ENCODE measurements at places on chromosomes 5 and 9.

DNA sequence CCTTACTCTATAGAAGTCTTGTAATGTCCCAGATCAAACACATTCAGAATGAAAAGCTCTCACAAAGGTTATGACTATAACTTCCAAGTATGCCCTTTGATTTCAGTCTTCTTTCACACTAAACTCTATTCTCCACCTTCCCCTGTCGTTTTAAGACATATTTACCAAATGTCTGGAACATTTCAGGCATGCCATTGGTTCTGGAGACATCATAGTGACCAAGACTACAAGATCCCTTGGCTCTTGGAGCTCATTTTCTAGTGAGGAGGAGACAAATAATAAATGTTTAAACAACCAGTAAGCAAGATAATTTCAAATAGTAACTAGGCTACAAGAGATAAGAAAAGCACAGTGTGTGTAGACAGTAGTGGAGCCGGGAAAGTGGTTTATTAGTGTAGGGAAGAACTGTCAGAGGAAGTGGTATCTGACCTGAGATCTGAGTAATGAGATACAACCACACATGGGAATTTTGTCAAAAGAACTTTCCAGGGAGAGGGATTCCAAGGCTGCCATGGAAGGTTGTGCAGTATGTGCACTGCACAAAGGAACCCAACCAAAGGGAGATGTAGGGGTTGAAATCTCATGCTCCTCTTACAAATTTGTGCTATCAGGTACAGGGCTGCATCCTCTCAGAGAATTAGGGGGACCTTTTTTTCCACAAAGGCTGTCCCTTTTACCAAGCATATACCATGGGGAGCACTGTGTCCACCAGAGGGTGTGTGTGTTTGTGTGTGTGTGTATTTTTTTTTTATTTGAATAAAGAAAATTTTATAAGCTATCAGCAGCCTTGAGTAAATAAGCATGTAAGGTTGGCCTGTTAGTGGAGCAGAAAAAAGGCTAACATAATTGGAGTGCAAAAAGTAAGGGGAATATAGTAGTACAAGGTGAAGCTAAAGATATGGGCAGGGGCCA, 1279.1 kb upstream of the WWC1 start:
- no peak for DNase-seq

DNA sequence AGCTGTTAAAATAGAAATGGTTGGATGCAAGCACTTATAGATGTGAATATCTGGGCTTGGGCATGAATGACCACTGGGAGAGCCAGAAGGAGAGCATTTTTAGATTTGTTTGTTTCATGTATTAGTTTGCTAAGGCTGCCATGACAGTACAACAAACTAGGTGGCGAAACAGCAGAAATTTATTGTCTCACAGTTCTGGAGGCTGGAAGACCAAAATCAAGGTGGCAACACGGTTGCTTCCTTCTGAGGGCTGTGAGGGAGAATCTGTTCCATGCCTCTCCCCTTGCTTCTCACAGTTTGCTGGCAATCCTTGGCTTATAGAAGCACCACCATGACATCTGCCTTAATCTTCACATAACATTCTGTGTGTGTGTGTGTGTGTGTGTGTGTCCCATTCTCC, 20.2 kb upstream of the CDC23 start:
- no peak for DNase-seq

- no peak for DNase-seq
Observed at GRCh38 chr9:130187523-130187846, 15.3 kb downstream of the NCS1 start.

GRCh38 chr5:72654231-72654630, 147.0 kb upstream of the ZNF366 start:
- no peak for DNase-seq

- DNase-seq, result no peak
Observed at GRCh38 chr9:68951879-68952659, 61.8 kb downstream of the PRKACG start.

GRCh38 chr5:112757468-112758208, 20.0 kb downstream of the APC start:
- no peak for DNase-seq

DNA sequence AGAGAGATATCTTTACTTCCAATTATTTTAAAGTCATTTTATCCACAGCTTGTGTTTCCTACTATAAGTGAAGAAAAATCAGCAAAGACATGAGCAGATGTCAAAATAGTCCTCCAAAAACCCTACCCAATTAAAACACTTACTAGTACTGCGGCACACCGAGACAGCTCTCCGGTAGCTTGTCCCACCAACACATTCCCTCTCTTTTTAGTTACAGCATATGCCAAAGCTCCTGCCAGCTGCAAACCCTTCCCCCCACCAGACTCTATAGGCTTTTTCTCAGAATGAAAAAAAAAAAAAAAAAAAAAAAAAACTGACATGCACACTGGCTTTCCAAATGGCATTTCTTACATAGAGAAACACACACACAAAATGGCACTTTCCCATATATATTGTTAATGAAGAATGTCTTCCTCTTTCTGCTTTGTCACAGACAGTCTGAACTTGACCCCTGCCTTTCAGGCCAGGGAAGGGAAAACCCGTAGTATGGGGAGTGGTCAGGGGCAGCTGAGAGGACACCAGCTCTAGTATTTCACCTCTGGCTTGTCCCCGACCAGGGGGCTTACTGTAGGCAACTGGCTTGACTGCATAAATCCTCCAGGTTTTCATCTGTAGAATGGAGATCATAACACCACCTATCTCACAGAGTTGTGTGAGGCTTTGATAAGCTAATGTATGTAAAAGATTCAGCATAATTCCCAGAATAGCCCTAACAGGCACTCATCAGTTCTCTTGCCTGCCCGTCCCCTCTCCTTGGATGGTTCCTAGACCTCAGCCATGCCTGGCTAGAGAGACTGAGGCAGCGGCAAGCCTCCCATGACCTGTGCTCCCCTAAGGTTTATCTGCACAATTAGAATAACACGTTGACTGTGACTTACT, 233.6 kb downstream of the CRB2 start:
- DNase-seq, result no peak

DNA sequence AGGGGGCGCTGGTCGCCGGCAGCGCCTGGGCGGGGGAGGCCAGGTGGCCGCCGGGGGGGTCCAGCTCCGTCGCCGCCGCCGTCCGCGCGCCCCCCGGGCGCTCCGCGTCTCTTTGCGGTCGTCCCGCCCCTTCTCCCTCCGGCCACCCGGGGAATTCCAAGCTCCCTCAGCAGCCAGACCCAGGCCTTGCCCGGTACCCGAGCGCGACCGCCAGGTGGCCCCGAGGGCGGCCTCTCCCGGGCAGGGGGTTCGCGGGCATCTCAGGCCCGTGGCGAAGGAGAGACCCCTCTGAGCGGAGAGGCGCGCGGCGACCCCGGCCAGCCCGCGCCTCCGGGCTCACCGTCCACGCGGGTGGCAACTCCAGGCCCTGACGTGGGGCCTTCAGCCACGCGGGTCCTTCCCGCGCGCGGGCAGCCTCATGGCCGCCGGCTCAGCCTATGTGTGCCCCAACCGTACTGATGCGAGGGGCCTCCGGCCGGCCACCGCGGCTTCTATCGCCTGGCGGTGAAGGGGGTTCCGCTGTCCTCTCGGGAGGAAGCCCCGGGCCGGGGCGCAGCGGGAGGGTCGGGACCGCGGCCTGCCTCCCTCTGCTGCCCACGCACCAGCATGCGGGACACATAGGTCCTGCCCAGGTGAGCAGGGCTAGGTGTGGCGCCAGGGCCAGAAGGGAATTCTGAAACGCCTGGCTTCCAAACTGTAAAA, 529 bp upstream of the NRARP start:
- DNase-seq, result peak; percentile 64

GRCh38 chr5:83628360-83628759, 92.3 kb downstream of the HAPLN1 start:
- DNase-seq, result no peak
